Cortex of kidney (tissue), 1 donor: ENCODE measurements at places on chromosomes 6 and 20.

DNA sequence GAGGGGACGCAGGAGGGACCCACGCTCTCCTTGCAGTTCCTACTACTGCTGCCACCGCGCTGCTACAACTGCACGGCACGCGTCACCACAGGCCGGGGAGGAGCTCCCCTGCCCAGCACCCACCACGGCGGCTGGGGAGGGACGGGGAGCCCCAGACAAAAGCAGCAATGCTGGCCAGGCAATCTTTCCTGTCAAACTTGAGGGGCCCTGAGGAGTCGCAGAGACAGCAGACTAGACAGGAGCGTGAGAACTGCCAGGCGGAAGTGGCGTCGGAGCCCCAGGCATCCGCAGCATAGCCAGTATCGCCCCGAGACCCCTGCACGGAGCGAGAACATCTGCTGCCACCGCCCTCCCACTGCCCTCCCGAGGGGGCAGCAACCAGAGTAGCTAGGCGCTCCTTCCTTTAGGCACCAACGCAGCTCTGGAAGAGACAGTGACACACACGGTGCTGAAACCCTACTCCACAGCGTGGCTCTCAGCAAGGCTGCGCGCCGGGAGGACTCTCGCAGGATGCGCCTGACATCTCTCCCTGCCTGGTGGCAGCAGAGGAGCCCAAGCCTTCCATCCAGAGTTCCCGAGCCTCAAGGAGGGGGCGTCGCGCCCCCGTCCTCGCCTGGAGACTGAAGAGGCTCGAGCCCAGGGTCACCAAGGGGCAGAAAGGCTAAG is 2.2 kb downstream of the TAF4 start:
- no peak for DNase-seq

DNA sequence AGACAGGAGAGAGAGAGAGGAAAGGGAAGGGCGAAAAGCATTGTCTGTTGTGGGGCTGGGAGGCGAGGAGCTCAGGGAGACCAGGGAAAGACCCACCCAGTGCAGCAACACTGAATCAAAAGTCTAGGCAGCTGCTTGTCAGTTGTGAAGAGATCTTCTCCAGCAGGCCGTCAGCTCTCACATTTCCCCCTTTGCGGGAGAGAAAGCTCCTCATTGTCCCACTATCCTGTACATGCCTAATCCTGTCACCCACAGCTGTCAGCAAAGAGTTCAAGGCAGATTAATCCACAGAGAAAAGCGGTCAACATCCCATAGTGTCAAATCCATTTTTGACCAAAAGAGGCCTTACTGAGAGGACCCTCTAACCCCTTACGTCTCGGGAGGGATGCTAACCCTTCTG is 27.3 kb downstream of the RNF182 start:
- DNase-seq, result no peak

GRCh38 chr6:163008186-163008585 is 280.4 kb downstream of the PACRG start:
- no peak for DNase-seq

DNA sequence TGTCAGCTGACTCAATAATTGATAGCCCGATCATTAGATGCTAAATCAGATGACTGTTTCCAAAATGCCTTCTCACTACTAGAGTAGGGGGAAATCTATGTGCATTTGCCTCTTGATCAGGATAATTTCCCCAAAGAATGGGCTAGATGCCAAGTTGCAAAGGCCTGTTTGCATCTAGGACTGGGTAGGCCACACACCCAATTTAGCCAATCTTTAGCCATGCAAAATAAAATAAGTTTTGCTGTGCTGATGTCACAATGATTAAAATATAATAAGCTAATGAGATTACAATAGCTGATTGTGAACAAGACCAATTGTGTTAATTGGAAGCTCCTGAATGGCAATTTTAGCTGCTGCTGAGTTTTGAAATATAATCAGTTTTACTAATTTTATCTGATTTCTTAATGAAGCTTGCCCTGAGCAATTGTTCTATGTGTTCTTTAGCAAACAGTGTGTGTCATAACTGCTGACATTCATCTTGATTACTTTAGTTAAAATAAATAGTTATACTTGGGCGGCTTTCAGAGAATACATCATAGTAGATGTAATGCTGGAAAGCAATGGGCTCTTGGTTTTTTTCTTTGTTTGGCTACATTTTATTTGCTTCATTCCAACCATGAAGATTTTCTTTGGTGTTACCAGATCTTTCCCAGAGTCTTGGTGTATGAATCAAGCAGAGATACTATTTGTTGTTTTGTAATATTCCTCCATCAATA is 973.2 kb upstream of the SLC35B3 start:
- no peak for DNase-seq

DNA sequence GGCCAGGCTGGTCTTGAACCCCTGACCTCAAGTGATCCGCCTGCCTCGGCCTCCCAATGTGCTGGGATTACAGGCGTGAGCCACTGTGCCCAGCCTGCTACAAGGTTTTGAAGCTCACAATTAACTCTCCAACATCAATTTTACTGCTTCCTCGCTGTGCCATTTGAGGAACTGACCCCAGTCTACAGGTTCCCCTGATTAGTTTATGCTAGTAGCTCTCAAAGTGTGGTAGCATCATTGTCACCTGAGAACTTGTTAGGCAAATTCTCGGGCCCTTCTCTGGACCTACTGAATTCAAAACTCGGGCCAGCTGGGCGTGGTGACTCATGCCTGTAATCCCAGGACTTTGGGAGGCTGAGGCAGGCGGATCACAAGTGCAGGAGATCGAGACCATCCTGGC is 49.4 kb downstream of the MCUR1 start:
- no peak for DNase-seq

DNA sequence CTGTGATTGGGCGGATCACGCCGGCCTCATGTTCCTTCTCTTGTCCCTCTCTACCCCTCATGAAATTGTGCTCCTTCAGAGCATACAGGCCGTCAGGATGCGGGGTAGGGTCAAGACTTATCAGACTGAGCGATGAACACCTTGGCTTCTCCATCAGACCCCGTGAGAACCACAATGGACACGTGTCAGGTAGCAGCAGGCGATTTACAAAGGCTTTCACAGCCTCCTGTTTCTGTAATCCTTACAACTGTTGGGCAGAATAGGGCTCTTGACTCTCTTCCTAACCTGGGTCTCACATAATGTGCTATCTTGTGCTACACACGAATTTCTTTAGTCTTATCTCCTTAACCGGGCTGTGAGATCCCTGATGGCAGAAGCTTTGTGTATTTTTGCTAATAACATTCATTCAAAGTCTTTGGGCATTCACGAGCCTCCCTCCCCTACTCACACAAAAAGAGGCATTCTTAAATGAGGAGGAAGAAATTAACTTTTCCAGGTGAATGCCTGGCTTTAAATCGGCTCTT is 122.9 kb upstream of the SLC22A23 start:
- DNase-seq, result no peak

- DNase-seq, result no peak
Measured at GRCh38 chr20:3771552-3772058, 4.1 kb upstream of the ADISSP start.

GRCh38 chr6:119842191-119842590 is 492.6 kb upstream of the MAN1A1 start:
- DNase-seq, result no peak

DNA sequence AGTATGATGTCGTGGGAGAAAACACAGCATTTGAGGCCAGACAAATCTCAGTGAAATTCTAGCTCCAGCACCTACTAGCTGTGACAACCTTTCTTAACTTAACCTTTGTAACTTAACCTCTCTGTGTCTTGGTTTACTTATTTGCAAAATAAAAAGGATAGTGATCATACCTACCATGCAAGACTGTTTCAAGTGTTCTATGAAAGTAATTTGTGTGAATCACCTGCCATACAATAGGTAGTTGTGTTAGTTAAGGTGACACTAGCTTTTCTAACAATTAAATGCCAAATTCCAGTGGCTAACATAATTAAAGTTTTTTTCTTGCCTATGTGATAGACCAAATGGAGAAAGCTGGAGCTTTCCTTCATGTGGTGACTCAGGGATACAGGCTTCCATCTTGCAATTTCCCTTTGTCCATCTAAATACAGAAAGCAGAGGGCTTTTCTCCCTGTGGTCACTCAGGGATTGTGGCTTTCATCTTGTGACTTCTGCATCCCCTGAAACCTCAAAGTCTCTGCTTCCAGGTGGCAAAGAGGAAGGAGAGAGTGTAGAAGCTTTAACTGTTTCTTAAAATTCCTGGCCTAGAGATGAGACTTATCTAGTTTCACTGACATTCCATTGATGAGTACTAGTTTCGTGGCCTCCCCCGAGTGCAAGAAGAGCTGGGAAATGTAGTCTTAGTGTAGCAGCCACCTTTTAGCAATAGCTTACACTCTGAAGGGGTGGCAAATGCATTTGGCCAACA is 311.4 kb downstream of the CLIC5 start:
- no peak for DNase-seq

DNA sequence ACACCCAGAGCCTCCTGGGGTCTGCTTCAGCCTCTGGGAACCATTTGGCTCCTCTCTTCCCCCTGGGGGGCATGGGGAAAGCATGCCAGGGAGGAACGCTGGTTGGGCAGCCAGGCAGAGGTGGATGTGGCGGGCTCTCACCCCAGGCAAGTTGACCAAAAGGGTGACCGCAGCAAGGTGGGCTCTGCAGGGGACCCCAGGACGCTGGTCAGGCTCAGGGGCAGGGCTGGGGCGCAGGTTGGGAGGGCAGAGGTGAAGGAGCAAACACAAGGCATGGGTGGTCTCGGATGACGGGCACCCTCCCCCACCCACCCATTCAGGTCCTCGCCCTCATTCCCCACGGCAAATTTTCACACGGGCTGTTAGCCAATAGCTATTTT is 30.2 kb upstream of the MRGBP start:
- no peak for DNase-seq

- no peak for DNase-seq
Measured at GRCh38 chr6:33820243-33820642, 16.4 kb upstream of the MLN start.

DNA sequence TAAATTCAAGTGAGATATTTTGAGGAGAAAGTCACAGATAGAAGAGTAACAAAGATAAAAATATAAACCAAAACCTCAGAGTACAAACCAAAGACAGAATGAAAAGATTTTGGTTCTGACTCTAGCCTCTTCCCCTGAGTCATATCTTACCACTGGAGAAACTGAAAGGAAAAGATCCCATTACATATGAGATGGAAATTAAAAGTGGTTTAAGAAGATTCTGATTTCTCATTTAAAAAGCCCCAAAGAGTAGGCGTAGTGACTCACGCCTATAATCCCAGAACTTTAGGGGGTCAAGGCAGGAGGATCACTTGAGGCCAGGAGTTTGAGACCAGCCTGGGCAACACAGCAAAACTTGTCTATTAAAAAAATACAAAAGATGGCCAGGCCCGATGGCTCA is 30.6 kb downstream of the SPINT4 start:
- no peak for DNase-seq

DNA sequence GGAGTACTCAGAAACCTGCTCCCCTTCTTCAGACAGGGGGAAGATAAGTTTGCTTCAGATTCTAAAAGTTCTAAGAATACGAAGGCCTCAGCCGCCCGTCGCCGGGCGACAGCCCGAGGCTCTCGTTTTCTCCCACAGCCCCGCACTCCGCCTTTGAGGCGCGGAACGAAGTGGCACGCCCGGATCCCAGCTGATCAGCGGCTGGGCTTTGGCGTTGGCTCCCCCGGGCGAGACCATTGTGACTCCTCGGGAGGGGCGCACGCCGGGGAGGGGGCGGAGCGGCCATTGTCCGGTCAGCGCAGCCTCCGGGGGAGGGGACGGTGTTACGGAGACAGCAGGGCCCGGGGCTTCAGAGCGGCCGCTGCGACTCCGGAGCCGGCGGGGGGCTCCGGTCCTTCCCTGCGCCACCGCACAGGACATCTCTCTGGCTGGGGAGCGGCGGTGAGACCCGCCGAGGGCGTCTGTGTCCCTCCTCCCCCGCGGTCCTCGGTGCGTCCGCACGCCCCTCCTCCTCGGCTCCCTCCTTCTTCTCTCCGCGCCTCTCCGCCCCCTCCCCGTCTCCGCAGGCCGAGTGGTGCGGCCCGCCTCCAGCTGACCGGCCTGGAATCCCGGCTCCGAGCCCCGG is at the start of gene ZFAND3:
ZFAND3 (plus strand) TSS at position 551 of the 625 bp plus-strand sequence. CDS start 219 bp downstream, outside the sequence.
- peak; percentile 72 for DNase-seq

GRCh38 chr6:11386726-11387125 is 150.8 kb upstream of the TMEM170B start:
- DNase-seq, result no peak

- DNase-seq, result no peak
Measured at GRCh38 chr6:99490608-99491007, 24.6 kb downstream of the USP45 start.

DNA sequence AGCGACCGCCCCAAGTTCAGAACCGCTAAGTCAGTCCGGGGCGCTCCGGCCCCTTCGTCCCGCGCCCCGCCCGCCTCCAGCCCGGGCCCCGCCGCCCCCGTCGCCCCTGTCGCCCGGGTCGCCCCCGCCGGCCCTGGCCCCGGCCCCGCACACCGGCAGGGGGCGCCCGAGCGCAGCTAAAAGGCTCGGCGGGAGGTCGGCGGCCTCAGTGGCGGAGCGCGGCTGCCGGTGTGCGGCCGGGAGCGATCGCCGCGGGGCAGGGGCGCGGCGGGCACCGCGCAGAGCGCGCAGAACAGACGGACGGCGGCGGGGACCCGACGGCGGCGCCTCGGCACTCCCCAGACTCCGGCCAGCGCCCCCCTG is at the start of gene FNDC1:
FNDC1 (plus strand) TSS at position 208 of the 363 bp plus-strand sequence. CDS start 197 bp downstream, outside the sequence.
- DNase-seq, result no peak

GRCh38 chr6:142223938-142224337 is 76.9 kb downstream of the VTA1 start:
- DNase-seq, result no peak

DNA sequence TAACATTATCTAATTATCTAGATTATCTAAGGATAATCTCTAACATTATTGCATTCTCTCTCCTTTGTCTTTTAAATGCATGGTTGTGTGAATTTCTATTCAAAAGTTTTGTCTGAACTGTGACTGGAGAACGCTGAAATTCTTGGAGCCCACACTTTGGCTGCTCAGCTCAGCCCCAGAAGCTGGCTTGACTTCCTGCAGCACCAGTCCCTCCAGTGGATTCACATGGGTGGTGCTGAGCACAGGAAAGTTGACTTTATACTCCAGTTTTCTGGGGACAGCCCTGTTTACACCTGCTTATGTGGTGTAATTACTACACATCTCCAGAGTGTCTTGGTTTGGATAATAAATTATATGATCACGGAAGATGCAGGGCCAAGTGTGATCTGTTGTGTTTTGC is 255.1 kb upstream of the NOX3 start:
- no peak for DNase-seq

- no peak for DNase-seq
Measured at GRCh38 chr6:7108196-7108963, 619 bp downstream of the RREB1 start.

DNA sequence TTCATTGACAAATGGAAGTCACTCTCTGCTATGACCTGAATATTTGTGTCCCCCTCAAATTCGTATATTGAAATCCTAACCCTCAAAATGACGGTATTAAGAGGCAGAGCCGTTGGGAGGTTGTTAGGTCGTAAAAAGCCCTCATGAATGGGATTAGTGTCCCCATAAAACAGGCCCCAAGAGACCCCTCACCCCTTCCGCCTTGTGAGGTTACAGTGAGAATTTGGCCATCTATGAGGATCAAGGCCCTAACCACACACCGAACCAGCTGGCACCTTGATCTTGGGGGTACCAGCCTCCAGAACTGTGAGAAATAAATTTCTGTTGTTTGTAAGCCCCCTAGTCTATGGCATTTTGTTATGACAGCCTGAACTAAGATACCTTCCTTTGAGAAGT is 52.5 kb upstream of the SLC22A16 start:
- DNase-seq, result no peak
